Heart left ventricle (tissue), 16 donors: ENCODE measurements at places on chromosomes 3 and 15. TPM values are rescaled to one million over a fixed set of nuclear protein-coding genes. Genes with fewer than 3 reads are reported as not detected.

PTH1R gene
- total RNA-seq = 2.1 TPM

DNA sequence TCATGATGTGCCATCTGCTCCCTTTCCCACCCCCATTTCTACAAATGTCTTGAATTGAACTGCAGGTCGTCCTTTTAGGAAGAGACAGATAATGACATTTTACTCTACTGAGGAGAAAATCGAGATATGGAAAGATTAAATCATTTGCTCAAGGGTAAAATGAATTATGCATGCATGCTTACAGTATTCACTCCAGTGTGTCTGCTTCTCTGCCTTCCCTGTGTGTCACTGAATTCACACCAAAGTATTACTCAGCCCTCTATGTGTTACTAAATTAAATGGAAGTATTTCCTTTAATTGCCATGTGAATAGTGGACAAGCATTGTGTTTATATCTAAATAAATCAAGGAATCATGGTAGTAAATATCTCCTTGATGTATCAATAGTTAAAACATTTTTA, 449.0 kb downstream of the NLGN1 start:
- H3K4me1 ChIP-seq = no peaks in the 10 kb centered on the region
- H3K27me3 ChIP-seq = no peaks in the 10 kb centered on the region
- H3K27ac ChIP-seq = no peak overlapping the region

DNA sequence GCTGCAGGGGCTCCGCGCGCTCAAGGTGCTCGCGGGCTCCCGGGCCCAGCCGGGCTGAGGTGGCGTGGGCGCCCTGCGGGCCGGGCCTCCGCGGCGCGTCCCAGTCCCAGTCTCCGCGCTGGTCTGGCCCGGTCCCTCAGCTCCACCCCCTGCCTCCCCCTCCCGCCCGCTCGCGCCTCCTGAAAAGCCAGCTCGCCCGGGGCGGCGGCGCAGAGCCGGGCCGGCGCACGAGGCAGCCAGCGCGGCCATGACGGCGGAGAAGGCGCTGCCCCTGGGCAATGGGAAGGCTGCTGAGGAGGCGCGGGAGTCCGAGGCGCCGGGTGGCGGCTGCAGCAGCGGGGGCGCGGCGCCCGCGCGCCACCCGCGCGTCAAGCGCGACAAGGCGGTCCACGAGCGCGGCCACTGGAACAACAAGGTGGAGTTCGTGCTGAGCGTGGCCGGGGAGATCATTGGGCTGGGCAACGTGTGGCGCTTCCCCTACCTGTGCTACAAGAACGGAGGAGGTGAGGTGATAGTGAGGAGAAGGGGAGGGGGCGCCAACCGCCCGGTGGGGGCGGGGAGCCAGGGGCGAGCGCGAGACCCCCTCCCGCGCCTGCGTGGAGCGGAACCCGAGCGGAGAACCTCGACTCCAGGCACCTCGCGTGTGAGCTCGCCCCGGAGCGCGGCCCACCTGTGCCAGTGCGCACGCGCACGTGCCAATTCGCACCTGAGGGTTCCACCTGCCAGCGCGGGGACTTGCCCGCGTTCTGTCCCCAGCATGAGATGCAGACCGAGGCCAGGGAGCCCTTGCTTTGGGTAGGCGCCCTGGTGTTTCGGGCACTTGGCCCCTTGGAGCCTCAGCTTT, at the start of gene SLC6A11:
Gene SLC6A11, plus strand, starts transcription at position 210 of the 844 bp plus-strand sequence. Its CDS starts 38 bp downstream, at position 248.
- H3K4me1 ChIP-seq = no peaks in the 10 kb centered on the region
- no peaks in the 10 kb centered on the region for H3K36me3 ChIP-seq
- DNase-seq = no peak
- H3K4me3 ChIP-seq = peak within 1 kb of the TSS; percentile 40

DNA sequence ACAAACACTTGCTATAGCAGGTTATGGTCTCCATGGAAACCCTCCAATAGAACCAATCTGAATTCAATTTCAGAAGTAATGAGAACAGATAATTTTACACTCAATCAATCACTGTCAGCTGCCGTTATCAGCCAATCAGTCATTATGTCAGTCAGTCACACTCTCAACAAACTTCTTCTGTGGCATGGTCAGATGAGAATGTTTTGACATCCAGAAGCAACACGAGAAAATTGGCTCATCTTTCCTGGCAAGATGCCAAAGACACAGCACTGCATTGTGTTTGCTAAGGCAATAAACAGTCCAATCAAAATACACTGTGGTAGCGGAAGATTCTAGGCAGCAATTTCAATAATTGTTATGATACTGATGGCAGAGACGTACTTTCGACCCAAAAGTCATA, 190.7 kb downstream of the RORA start:
- no peaks in the 10 kb centered on the region for H3K36me3 ChIP-seq
- H3K27me3 ChIP-seq = no peaks in the 10 kb centered on the region
- H3K4me1 ChIP-seq = peaks cover 4% of the 10 kb centered on the region

DNA sequence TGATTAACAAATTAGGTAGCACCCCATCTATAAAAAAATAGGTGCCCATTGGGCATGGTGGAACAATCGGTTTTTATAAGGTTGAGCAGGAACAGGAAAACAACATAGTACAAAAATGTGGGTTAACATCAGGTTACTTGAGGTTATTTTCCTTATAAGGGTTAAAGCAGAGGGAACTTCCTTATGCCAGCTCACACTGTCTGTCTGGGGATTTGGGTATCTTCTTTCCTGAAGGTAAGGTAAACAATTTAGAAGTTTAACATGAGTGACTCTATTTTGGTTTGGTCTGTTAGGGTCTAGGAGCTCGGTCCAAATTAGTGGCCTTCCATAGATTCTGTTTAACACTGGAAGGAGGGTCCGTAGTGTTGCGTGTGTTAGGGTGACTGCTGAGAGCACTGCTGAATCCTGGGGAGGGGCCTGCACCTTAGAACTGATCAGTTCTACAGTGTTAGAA, 14.7 kb downstream of the CHD2 start:
- no peaks in the 10 kb centered on the region for H3K27me3 ChIP-seq
- H3K4me3 ChIP-seq = no peak overlapping the region
- DNase-seq = no peak
- peak overlapping the region; percentile 9 for H3K27ac ChIP-seq
- peaks cover 94% of the 10 kb centered on the region for H3K4me1 ChIP-seq

DNA sequence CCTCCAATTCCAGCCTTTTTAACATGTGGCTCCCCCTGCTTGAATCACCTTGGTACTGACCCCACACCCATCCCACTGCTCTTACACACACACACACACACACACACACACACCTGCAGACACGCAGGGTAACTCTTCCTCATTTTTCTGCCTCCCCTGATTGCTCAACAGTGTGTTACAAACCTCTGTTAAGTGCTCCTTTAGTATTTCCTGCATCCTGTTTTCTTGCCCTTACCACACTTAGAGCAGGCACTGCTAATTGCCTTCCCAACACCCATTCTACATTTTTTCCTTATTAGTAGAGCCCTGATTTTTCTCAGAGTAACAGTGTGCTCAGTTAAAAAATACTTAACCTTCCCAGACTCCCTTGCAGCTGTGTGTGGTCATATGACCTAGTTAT, 184.0 kb downstream of the EBLN2 start:
- no peaks in the 10 kb centered on the region for H3K27me3 ChIP-seq
- no peak overlapping the region for H3K4me3 ChIP-seq
- H3K4me1 ChIP-seq = no peaks in the 10 kb centered on the region

DNA sequence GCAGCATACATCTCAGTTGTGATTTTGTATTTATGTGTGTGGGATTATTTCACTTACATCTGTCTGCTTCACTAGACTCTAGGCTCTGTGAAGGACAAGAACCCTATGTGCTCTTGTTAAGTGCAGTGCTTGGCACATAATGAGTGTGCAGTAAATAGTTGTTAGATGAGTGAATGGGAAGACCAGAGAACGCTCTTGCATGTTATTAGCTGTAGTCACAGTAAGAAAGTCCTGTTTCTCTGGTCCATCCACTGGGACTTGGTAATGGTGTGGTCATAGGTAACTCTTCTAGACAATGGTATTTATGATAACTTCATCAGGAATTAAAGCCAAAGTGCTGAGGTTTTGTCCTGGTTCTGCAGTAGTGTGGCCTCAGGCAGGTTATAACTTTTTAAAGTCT, 1.4 kb upstream of the AQP9 start:
- no peaks in the 10 kb centered on the region for H3K27me3 ChIP-seq
- H3K4me1 ChIP-seq = no peaks in the 10 kb centered on the region
- H3K27ac ChIP-seq = no peak overlapping the region
- no peak for DNase-seq

DNA sequence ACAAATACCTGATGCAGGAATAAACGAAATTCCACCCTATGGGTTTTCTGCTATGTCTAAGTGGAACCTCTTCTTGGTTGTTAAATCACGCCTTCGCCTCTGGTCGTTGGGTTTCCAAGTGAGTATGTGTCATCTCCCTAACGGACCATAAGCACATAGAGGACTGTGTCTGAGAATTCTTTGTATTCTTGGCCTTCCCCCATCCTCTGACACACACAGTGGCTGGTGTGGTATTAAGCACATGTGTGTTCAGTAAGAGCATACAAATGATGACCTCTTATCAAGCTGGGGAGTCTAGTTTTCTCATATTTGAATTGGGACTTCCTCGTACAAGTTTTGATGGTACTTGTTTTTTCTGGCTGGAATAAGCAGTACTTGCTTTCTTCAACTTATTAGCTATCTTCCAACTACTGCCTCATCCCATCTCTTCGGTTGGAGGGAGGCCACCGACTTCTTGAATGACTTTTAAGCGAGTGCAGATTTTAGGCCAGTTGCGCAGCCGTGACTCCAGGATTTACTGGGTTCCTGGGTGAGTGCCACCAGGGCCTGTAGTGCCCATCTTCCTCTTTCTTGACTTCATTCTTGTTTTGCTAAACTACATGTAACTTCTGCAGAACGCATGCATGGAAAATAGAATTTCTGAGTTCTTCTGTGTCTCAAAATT, 240.2 kb downstream of the ADAMTS17 start:
- no peak overlapping the region for H3K4me3 ChIP-seq
- H3K36me3 ChIP-seq = no peaks in the 10 kb centered on the region
- DNase-seq = no peak
- H3K27ac ChIP-seq = no peak overlapping the region
- no peaks in the 10 kb centered on the region for H3K4me1 ChIP-seq
- no peaks in the 10 kb centered on the region for H3K27me3 ChIP-seq
